ENCODE measurements at places on chromosomes 1 and 21.

GRCh38 chr1:115329965-115330364, 8.1 kb downstream of the NGF start:
- DNase-seq = no peak

GRCh38 chr21:31898933-31899630, 26.3 kb downstream of the HUNK start:
- no peak for DNase-seq

- no peak for DNase-seq
Observed at GRCh38 chr1:3677484-3677883, 25.2 kb downstream of the TP73 start.

DNA sequence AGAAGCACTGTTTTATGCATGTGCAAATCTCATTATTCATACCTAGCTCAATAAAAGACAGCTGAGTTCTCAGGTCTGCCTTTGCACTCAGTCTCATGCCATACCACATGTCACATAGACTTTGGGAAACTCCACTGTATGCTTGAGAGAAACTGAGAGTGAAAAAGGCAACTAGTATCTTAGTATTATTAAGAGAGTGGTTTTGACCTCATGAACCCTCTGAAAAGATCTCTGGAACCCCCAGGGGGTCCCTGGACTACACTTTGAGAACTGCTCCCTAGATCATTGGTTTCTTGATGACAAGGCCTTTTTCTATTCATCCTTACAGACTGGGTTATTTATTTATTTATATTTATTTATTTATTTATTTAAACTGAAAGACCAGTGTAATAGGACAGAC, 3.7 kb upstream of the RHEX start:
- no peak for DNase-seq

DNA sequence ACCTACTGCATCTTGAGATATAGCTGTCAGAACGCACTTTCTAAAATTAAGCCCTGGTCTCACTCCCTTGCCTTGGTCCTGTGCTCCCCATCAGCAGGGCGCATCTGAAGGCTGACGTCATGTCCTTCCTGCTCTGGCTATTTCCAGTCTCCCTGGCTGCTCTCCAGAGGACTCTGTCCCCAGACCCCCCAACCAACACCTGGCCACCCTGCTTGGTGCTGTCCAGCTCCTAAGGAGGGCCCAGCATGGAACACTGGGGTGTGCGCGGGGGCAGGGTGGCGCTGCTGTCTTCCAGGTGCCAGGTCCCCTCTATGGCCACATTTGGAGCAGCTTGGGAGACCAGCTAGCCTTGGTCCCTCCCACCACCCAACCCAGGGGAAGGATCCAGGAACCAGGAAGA, 8.3 kb downstream of the TNNT2 start:
- DNase-seq = no peak

GRCh38 chr1:93665015-93665414, 16.6 kb downstream of the BCAR3 start:
- DNase-seq = no peak

DNA sequence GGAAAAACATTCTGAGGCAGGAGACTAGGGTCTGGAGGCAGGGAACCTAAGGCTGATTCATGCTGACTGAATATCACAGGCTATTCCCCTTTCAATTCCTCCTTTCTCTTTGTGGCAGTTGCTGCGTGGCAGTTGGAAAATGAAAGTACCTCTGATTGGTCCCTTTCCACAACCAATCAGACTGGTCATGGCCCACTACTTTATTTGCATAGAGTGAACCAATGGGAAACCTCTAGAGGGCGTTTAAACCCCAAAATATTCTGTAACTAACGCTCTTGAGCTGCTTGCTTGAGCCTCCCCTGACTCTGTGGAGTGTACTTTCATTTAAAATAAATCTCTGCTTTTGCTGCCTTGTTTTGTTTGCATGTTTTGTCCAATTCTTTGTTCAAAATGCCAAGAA, 27.7 kb upstream of the VN1R5 start:
- DNase-seq = peak; percentile 37

GRCh38 chr1:1111516-1112236, 4.2 kb downstream of the C1orf159 start:
- no peak for DNase-seq

DNA sequence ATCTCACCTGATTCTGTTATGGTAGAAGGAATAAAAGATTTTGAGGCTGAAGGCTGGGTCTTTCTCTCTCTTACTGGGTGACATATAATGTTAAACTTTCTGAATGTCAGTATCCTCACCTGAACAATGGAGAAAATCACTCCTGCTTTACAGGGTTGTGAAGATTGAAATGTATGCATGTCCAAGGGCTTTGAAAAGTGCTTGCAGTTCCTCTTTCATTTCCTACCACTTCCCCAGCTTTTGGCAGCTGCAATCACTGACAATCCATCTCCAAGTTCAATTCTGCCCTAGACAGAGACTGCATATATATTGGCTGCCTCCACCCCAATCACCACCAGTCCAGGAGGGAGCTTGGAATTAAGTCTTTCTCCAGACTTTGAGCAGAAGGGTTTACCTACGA, 39.8 kb downstream of the FAM78B start:
- DNase-seq = no peak

- no peak for DNase-seq
Observed at GRCh38 chr1:54764922-54765561, 719 bp upstream of the PARS2 start.

DNA sequence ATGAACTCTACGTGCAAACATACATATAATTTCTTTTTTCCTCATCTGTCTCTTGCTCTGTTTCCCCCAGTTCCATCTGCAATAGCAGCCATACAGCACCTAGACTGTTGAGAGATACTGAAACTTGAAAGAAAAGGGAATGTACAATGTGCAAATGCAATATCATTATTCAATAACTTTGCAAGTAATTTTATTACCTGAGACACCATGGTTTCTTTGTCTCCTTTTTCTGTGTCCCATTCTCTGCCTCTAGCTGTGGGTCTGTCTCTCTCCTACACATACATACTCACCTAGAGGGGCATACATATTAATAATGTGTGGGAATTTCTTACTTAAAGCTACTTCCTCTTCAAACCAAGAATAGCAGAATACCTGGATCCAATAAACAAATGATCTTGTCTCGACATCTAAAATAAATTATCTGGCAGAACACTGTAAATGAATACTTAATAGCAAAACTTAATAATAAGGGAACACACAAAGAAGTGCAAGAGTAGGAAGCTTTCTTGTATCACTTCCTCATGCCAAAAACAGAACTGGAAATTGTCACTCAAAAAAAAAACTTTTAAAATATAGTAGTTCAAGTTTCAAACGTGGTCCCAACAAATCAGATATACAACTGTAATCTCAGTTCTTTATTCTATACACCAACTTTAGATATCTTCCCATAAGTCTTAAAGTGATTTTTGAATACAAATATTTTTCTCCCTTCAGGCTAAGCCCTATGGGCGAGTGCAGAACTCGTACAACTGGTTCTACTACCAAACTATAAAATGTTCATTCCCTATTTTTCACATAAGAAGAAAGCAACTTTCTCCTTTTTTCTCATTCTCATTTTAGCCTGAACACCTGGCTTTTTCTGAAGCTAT, 194.6 kb downstream of the NRIP1 start:
- DNase-seq = no peak

- DNase-seq = no peak
Observed at GRCh38 chr1:181588631-181589030, 105.3 kb downstream of the CACNA1E start.

DNA sequence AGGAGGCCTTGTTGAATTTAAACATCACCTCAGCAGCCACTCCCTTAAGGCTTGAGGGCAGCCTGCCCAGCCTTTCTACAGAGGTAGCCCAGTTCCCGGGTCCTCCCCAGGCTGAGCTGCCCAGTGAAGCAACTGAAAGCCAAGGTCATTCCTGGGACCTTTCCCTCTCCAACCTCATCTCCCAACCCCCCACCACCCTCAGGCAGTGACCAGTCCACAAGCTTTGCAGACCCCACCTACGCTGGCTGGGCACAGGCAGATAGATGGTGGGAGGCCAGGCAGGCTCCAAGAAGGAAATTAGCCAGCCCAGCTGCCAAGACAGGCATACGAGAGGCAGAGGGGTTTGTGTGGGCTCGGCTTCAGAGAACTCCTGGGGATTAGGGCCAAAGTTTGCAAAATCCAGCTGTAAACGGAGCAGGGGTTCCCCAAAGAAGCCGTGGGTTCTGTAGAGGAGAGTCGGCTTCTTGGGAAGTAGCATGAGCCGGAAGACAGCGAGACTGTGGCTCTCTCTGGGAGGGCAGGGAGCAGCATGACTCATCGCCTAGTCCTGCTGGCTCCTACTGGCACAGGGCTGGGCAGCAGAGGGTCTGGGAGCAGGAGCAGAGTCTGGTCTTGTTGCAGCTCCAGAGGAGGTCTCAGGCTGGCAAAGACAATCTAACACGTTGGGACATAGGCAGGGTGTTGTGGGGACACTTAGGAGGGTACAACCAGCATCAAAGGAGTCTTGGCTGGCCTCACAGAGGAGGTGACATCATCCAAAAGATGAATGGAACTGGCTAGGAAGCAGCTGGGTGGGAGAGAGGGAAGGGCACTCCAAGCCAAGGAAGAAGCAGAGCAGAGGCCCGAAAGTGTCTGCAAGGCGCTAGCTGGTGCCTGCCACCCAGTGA, 2.8 kb upstream of the ZC3H12A start:
- peak; percentile 60 for DNase-seq

DNA sequence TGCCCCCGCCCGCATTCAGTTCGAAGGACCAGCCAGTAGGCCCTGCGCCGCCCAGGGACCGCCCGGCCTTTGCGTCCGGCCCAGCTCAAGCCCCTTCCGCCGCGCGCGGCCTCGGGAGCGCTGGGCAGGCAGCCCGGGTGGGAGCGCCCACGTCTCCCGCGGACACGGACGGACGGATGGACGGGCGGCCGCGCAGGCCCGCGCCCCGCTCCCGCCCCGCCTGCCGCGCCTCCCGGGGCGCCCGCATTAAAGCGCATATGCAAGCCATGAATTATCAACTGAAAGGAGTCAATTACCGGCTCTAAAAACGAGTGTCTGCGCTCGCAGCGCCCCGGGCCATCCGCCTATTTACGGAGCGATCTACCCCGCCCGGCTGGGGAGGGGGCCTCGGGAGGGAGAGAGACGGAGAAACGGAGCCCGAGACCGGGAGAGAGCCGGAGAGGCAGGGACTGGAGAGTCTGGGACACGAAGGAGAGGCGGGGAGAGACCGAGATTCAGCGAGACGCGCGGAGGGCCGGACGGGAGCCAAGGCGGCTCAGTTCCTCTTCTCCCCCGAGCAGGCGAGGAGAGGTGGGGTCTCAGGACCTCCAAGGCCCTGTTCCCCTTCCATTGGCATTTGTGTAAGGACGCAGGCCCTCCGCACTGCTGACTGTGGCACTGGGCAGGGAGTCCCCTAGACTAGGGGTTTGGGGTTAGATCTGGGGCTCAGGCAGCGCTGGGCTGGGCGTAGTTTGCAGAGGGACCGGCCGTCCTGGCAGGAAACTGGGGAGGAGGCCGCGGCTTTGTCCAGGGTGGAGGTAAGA, 41.3 kb upstream of the DMBX1 start:
- DNase-seq = no peak

- no peak for DNase-seq
Observed at GRCh38 chr21:45006536-45007095, 66.8 kb downstream of the SLX9 start.

DNA sequence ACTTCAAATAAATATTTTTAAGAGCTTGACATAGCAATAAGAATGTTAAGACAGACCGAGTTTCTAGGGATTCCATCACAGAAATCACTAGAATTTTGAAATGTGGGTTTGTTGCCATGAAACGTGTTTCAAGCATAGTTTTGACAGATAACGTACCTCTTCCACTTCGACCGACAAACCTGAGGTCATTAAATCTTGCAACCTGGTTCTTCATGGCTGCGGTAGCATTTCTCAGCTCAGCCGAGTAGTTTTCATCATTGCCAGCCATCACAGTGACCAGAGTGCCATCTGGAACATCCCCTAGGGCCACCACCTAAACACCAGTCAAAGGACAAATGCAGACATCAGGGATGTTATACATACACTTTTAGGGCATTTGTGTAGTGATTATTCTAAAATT, 168.7 kb downstream of the RUNX1 start:
- no peak for DNase-seq

DNA sequence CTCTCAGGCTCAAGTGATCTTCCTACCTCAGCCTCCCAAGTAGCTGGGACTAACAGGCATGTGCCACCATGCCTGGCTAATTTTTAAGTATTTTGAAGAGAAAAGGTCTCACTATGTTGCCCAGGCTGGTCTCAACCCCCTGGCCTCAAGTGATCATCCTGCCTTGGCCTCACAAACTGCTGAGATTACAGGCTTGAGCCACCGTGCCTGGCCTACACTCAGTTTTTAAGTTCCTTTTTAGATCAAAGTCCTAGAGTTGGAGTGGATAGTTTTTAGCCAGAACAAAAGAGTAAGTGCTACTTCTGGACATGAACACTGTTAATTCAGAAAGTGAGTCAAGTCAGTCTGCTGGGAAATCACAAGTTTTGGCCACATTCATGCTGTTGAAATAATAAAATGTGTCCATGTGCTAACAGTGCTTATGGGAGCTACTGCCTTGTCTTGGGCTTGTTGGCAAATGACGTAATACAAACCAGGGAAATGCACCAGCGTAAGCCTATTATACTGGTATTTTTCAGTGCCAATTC, 84.2 kb downstream of the NDUFS5 start:
- DNase-seq = no peak

- DNase-seq = no peak
Observed at GRCh38 chr1:234768569-234769283, 158.7 kb upstream of the IRF2BP2 start.

GRCh38 chr1:226420897-226421296, 13.0 kb upstream of the PARP1 start:
- DNase-seq = no peak

DNA sequence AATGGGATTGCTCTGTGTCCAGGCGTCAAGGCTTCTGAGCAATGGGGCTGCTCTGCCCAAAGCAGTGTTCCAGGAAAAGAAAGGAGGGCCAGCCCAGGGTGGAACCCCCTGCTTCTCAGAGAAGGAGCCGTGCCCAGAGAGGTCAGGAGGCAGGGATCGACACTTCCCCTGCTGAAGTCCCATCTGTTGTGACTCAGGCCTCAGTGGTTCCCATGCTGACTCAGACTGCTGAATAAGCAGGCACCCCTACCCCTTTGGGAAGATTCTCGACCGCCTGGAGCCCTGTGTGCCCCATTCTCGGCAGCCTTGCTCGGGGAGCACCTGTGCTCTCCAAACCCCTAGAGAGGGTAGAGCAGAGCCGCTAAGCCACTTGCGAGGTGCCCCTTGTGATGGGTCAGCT, 23.9 kb downstream of the PKP1 start:
- DNase-seq = no peak

DNA sequence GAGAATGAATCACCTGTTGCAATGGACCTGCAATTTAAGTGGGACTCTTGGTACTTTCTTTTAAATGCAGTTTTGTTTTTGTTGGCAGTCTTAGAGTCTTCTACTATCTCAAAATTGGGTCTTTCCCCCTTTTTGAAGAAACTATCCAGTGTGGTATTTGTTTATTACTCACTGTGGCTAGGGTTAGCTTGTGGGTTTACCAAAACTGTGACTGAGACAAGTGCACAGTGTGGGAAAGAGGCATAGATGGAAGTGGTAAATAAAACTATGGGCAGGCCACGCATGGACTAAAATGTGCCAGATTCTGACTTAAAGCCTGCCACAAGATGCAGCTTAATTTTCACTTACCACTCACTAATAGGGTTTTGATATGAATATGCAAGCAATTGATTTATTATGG, 1441.7 kb downstream of the PLA2G4A start:
- no peak for DNase-seq

Data from T47D (cell line).